Adipocyte (in vitro differentiated cells): ENCODE measurements at places on chromosomes 7 and 10.

GRCh38 chr10:110115784-110116520 lies 91.5 kb upstream of the MXI1 start:
- no peak for DNase-seq

DNA sequence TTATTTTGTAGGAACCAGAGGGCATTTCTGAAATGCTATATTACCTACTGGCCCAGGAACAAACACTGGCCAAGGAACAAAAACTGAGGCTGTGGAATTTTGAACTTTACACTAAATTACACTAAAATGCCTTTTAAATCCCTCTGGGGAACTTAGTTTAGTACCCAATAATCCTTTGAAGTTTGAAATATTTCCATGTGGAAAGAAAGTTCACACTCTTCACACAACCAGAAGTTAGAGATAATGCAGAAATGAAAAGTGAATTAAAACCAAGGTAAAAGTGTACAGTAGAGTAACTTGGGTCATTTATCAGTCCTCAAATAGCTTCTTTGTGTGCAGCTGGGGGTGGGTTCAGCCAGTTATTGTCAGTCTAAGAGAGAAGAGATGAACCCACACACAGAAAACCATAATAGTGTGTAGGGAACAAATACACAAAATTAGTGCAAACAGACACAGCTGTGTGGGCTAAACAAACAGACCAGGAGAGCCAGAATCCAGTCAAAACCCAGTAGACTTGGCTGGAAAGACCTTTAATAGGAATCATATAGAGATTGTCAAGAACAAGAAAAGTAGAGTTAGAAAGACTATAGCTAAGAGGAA lies 46.5 kb upstream of the DGKI start:
- DNase-seq, result no peak

DNA sequence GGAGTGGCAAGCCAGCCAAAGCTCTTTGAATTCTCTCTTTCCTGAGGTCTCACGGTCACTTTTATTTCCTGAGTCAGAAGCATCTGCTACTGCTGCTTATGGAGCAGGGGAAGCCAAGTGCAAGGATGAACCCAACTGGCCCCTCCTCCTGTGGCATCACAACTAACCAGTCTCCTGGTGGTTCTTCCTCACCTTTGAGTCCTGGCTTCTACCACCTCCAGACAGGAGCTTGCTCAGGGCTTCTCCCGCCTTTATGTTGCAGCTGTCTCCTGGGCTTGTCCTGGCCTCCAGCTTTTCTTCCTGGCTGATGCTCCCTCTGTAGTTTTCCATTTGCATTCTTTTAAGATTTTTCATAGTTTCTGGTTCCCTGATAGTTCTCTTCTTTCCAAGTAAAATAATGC lies 349.7 kb upstream of the NRP1 start:
- peak; percentile 41 for DNase-seq

GRCh38 chr10:73887294-73888039 lies 13.1 kb upstream of the CAMK2G start:
- DNase-seq, result peak; percentile 97

- peak; percentile 76 for DNase-seq
Observed at GRCh38 chr10:17737027-17737965, 14.7 kb upstream of the TMEM236 start.

DNA sequence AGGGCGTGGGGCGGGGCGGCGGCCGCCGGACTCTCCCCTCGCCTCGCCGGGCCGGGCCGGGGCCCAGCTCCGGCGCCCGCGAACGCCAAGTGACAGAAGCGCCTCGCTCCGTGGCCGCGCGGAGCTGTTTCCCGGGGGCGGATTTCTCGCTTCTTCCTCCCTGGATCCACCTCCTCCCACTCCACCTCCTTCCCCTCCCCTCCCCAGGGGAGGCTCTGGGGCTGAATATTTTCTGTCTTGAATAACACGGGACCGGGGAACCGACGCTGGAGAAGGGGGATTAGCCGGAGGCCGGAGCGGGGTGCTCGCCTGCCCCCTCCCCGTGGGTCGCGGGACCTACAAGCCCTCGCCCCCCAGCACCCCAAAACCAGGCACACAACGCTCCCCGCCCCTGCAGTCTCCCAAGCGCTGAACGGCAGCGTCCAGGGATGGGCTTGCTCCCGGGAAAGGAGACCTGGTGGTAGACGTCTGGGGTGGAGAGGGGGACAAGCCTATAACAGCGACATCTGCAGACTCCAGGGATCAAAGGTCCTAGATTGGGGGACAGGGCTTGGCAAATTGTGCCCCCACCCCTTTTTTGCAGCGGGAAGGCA lies at the start of gene ARHGAP21:
Gene ARHGAP21, minus strand, starts transcription at position 100 of the 593 bp plus-strand sequence. CDS start 1,988 bp downstream, outside the sequence.
- DNase-seq, result peak; percentile 85

DNA sequence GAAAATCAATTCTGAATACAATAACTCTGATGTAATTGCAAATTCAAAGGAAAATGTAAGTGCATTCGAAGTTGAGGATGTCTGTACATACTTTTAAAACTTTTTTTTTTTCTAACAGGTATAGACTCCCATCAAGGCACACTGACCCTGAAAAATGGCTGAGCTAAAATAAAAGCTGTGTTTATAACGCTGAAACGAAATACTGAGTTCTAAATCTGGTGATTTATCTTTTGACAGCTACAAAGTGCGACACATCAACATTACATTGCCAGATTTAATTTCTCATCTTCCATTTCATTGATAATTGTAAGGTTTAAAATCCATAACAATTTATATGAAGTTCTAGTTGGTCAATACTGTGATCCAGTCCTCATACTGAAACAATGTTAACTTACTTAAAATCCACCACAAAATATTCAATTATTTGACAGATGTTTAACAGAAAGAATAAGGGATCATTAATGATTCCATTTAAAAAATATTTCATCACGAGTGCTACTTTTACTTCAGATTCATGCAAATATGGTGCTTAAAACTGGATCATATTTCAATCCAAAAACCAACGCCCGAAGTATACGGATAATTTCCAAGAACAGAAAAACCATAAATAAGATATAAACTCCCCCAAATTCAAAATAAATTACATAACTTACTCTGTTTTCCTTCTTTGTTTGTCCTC lies 1.4 kb downstream of the RAB11FIP2 start:
- DNase-seq, result no peak

- no peak for DNase-seq
Observed at GRCh38 chr10:104957178-104957841, 316.2 kb downstream of the SORCS3 start.

DNA sequence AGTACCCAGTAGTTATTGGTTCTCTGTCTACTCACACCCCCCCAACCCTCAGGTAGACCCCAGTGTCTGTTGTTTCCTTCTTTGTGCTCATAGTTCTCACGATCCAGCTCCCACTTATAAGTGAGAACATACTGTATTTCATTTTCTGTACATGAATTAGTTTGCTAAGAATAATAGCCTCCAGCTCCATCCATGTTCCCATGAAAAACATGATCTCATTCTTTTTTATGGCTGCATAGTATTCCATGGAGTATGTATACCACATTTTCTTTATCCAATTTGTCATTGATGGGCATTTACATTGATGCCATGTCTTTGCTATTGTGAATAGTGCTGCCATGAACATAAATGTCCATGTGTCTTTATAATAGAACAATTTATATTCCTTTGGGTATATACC lies 2.6 kb upstream of the FRMPD2 start:
- no peak for DNase-seq

GRCh38 chr10:1287971-1288401 lies 231.8 kb downstream of the WDR37 start:
- DNase-seq, result no peak

DNA sequence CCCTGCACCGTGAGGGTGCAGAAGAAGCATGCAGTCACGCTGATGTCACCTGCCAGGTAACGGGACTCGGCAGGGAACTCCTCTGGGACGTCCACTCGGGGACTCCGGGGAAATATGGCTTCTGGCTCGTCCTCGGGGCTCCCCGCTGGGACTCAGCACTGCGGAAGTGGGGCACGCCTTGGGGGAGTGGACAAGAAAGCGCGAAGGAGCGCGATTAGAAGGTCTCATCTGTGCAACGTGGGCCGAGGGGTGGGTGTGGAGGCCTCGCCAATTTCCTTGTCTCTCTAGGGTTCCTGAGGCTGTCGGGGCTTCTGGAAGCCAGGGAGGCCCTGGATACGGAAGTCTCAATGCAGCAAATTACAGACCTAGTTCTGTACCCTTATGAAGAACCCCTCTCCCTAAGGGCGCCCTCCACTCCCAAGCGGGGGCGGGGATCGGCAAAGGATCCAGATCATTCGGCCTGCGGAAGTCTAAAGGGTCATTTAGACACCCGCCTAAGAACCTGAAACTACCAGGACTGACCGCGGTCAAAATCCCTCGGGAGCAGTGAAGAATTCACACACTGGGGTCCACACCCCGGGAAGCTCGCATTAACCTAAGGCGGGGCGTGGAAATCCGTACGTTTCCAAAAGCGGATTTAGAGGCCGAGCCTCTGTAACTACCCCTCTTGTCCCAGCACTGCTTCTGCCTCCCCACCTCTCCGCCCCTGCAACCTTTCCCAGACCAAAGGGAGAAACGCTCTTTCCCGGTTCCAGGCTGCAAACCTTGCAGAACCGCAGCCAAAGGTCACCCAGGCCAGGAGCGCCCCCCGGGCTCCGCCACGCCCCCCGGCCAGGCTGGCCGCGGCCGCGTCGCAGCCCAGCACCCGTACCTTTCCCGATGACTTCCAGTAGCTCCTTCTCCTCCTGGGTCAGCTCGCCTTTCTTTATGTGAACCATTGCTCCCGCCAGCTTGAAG lies 640 bp downstream of the ANKMY2 start:
- peak; percentile 71 for DNase-seq

DNA sequence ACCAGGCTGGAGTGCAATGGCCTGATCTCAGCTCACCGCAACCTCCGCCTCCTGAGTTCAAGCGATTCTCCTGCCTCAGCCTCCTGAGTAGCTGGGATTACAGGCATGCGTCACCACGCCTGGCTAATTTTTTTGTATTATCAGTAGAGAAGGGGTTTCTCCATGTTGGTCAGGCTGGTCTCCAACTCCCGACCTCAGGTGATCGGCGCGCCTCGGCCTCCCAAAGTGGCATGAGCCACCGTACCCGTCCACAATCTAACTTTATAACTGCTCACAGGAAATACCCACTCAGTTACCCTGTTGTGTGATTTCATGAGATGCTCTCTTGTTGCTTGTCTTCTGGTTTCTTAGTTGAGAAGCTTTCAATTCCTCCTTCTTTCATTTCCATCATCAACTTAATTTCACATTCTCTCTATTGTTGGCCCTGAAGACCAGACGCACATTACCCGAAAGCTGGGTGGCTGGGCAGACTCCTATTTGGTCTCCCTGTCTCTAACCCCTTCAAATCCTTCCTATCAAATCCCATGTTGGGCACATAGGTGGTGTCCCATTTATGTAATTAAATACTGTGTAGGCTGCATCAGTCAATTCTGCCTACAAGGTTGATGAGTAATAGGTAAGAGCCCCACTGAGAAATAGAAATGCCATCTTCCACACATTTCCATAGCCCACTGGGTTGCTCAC lies 1.1 kb upstream of the GSTO2 start:
- no peak for DNase-seq

DNA sequence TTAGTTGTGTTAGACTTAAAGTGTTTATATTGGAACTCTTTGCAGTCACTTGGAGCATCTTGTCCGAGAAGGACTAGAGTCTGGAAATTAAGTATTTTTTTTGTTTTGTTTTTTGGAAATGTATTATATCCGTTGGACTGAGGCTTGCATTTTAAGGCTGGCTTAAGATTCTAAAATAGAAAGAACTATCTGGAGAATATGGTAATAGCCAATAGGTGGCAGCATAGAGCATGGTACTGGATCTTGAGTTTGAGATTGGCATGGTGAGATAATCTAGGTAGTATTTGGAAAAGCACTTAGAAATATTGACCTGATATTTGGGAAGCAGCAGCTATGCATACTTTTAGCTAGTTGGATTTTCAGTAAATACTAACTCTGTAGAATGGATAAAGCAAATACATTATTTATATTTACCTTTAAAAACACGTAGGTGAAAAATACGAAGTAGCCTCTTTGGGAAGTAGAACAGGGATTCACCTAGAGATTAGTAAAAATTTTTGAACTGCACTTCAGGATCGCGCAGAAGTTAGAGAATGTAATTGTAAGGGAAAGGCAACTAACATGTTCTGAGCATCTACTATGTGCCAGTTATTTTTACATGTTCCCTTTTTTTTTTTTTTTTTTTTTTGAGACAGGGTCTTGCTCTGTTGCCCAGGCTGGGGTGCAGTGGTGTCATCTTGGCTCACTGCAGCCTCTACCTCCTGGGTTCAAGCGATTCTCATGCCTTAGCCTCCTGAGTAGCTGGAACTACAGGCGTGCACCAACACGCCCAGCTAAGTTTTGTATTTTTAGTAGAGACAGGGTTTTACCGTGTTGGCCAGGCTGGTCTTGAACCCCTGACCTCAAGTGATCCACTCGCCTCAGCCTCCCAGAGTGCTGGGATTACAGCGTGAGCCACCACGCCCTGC lies 78.6 kb downstream of the LCOR start:
- peak; percentile 49 for DNase-seq

DNA sequence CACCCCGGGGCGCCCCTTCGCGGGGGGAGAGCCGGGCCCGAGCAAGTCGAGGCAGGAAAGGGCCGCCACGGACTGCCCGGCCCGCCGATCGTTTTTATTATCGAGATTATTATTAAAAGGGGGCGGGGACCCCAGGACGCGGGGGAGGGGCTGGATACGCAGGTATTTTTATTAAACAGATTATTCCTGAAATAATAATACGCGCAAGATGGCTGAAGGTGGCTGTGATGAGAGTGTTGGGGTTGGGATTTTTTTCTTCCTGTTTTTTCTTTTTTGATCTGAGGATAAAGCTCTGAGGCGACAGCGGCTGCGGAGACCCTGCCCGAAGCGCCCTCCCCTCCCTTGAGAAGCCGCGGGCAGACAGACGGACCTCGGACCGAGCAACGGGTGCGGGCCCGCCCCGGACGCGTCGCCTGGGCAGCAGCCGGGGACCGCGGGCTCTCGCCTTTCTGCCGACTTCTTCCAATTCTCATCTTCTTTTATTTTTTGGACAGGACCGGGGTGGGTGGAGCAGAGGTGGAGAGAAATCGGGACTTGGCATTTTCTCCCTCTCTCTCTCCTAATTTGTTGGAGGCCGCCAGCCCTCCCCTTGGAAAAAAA lies 1.4 kb upstream of the TRIM8 start:
- DNase-seq, result peak; percentile 82
